ENCODE measurements at places on chromosomes 11 and 22.

DNA sequence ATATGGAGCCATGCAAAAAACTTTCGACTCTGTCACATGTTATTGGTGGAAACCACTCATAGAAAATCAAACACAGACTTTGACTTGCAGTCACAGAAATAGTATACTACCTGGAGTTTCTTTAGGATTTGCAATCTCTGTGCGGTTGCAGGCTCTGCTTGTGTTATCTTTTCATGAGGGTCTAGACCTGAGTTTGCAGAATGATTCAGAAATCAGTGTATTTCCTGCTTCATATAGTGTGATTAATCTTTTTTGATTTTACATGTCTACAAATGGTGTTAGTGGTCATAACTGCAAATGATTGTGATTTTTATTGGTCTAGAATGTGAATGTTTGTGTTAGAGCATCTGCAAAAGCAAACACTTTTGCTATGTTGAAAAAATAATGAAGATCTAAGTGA, 690.2 kb downstream of the NTM start:
- DNase-seq = no peak

GRCh38 chr22:42716649-42717127, 4.0 kb downstream of the A4GALT start:
- DNase-seq = no peak

- no peak for DNase-seq
Observed at GRCh38 chr11:111339758-111340388, 39.2 kb downstream of the POU2AF1 start.

DNA sequence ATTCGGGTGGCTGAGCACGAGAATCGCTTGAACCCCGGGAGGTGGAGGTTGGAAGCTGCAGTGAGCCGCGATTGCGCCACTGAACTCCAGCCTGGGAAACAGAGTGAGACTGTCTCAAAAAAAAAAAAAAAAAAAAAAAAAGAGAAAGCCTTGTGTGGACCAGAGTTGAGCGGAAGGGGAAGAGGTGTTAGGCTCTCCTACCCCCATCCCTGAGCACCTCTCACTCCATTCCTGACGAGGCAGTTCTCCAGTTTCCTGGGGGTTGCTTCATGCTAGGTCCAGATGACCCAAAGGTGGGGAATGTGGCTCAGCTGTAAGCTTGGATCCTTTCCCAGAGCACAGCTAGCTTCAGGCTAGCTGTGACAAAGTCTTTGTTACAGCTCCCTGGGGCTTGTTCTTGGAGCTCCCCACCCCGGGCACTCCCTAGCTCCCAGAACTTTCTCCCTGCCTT, 8.8 kb upstream of the DNAL4 start:
- DNase-seq = no peak

DNA sequence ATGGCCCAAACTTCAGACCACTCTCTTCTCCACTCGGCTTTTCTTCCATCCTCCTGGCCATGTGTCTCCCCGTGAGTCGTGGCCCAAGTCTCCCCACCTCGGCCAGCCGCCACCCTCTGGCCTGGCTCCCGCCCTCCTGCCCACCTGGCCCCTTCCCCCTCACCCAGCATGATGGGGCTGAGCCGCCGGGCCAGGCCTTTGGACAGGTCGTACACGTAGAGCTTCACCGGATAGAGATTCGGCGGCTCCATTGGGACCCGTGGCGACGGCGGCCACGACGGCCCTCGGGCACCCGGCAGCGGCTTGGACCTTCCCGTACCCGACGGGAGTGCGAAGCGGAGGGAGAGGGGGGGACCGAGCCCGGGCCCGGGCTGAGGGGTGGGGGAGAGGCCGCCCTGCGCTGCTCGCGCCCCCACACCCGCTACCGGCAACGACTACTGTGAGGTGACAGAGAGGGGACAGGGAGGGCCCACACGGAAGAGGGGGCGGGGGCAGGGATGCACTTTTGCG, at the start of gene DESI1:
Gene DESI1, minus strand, starts transcription at position 455 of the 510 bp plus-strand sequence. Its CDS starts 204 bp downstream, at position 251.
- DNase-seq = no peak

- DNase-seq = no peak
Observed at GRCh38 chr11:93540896-93541553, 2.2 kb downstream of the SMCO4 start.

GRCh38 chr11:2157294-2158040, 3.5 kb downstream of the INS start:
- DNase-seq = no peak

DNA sequence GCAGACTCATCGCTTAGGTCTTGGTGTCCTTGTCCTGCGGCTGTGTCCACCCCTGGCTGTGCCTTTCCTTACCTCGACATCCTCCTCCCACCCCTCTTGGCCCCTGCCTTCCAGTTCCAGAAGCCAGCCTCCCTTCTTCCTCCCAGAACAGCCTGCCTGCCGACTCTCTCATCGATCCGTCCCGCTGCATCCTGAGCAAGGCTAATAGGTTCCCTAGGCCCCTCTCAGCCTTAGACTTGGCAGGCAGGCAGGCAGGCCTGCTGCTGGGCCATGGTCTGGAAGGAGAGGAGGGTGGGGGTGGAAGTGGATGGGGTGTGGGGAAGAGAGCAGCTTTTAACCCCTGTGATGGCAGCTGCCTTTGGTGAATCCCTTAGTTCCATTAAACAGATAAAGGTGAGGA, 196.7 kb upstream of the TBCEL start:
- DNase-seq = no peak

DNA sequence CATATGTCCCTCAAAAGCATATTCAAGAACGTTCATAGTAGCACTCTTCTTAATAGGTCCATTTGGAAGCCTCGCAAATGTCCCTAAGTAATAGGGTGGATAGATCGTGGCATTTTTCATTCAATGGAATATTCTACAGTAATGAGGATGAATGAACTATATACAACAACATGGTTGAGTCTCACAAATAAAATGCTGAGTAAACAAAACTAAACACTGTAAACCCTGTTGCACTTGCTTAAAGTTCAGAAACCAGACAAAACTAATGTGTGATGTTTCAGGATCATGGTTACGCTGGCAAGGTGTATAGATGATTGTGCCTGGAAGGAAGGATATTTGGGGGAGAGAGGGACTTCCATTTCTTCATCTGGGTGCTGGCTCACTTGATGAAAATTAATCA, 90.4 kb upstream of the RASSF10 start:
- DNase-seq = no peak

GRCh38 chr11:58391879-58392278, 14.8 kb downstream of the OR5B3 start:
- DNase-seq = no peak

DNA sequence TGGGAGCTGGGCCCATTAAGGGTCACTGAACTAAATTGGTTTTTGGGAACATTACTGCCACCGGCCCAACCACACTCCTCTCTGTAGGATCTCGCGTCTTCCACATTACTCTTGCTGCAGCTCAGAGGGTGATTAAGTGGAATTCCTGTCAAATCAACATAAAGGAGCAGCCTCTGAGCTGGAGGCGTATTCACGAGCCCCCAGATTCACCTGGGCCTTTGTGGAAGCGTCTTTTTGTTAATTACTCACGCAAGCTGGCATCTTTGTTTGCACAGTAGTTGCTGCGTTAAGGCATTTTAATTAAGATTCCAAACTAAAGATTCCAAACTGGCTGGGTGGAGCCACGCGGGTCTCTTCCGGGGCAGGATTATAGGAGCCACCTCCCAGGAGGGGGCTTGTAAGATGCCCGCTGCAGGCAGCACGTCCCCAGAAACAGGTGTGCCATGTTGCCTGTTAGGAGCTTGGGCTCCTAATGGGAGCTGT, 21.5 kb upstream of the RFPL3 start:
- no peak for DNase-seq

GRCh38 chr11:71305041-71305440, 52.7 kb upstream of the SHANK2 start:
- no peak for DNase-seq

GRCh38 chr22:21642584-21643448, 714 bp downstream of the SDF2L1 start:
- peak; percentile 75 for DNase-seq

DNA sequence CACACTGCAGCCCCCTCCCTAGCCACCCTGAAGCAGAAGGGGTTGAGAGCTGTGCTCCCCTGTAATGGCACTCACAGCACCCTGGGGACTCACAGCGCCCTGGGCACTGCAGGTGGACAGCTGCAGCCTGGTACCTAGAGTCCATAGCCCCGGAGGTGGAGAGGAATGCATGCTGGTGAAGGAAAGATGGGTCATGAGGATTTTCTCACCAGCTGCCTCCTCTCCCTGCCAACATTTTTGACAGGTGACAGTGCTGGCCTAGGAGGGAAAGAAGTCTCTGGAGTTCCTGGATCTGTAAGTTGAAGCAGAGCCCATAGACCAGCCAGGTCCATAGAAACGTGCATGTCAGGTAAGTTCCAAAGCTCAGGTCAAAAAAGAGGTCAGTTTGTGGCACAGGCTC, 330.5 kb downstream of the TENM4 start:
- no peak for DNase-seq

DNA sequence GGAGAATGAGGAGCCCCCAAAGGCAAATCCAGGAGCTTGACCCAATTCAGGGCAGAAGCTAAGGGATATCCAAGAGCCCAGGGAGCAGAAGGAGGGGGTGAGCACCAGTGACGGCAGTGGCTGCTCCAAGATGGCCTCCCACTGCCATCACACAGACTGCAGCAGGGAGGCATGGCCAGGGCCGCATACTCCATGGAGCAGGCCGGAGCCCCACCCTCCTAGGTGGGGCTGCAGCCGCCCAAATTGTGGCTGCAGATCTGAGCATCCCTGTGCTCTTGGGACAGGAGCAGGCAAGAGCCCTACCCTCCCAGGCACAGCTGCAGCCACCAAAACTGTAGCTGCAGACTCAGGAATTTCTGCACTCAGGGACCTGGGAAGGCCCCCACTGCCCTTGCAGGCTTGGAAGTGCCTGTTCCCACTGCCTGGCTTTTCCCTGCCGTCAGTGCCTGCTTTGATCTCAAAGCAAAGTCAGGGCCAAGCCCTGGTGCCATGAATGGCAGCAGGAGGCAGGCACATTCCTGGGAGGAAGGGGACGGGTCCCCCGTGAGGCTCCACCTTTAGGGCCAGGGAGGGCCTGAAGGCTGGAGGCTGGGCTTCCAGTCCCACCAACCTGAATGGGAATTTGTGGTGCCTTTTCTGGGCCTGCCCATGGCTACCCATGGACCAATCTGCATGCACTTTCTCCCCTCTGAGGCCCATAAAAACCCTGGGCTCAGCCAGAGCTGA, 10.3 kb upstream of the WNT7B start:
- no peak for DNase-seq

DNA sequence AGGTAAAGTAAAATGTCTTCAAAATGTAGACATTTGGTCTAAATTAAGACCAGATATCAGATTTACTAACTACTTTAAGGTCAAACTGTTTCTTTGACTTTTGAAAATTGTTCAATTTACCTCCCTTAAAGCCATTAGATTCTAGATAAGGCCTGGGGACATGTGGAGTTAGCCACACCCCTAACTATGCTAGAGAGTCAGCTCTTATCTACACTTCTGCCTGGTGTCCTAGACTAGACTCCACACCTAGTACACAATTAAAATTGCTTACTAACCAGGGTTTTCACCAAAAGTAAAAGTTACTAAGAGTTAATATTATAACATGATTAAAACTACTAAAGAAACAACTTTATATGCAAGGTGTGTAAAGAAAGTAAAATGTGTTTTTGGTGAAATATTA, 43.6 kb upstream of the DBX1 start:
- no peak for DNase-seq

DNA sequence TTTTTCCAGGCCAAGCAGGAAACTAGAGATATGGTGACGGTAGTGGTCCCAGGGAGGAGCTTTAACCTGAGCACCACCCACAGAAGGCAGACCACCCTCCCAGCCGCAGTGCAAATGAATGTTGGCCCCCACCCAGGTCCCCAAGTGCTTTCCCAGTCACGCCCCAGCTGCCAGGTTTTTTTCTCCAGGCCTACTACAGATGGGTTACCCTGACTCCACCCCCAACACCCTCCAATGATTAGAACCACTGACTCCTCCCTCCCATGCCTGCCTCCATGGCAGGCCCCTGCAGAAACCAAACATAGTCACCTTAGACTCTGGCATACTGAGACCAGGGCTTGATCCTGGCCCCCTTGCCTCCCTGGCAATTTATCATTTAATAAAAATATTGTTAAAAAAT, 58.7 kb upstream of the CHST1 start:
- DNase-seq = no peak

- no peak for DNase-seq
Observed at GRCh38 chr11:19209617-19210370, 8.0 kb upstream of the CSRP3 start.

DNA sequence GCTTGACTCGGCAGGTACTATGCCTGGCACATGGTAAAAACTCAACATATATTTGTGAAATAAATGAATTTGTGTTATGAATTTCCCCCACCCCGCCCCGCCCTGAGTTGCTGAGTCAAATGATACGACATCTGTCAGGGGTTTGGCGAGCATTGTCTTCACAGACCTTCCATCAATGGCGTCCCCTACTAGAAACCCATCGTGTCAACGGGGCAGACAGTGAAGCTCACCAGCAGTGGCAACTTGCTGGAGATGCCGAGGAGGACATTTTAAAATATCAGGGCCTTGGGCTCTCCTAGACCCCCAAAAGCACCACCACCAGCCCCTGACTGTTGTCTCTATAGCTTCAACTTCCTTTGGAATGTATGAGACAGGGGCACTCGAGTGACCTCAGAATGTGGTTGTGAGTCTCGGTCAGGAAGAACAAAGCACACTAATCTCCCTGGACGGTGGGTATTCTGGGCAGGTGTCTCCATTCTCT, 761 bp upstream of the NXF1 start:
- DNase-seq = no peak

DNA sequence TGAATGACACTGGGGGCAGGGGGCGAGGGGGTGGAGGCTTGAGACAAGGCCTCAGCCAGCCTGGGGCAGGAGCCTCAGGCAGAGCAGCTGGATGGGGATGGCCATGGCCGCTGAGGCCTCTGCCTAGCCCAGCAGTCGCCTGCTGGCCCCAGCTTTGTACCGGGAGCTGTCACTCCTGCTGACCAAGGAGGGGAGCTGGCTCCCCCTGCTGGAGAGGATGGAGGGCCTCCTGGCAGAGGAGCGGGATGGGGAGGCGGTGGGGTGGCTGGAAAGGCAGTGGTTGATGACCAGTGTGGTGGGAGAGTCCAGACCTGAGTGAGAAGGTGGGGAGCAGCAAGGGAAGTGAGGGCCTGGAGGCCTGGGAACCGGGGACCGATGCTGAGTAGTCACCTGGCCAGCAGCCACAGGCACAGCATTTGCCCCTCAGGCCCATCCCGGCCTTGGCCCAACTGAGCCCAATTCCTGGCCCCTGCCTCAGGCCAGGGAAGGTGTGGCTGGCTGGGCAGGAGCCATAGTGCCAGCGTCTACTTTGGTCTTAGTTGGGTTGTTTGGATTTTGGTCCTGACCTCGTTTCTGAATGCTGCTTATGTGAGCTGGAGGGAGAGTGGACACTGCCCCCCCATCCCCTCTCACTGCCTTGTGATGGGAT, 6.0 kb upstream of the SUSD2 start:
- DNase-seq = peak; percentile 88

- no peak for DNase-seq
Observed at GRCh38 chr11:126383339-126384335, 28.2 kb downstream of the ST3GAL4 start.
